Endothelial cell (in vitro differentiated cells): ENCODE measurements at places on chromosomes 2 and 18.

DNA sequence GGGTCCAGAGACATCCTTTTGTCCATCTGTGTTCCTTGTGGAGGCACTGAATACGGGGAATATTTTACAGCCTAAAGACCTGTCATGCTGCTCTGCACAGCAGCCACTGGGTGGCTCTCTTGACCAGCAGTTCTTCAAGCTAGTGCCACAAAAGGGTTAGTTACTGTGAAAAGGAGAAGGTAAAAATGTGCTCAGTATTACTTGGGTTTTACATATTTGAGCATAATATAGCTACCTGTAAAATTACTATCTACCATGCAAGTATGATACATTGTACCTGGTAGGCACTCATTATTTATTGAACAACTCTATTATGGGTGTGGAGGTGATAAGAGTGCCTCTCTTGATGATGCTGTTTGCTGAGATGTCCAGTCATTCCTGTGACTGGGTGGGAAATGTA lies 23.6 kb downstream of the FZD5 start:
- peak; percentile 51 for DNase-seq

GRCh38 chr2:30601375-30601774 lies 154.3 kb downstream of the LCLAT1 start:
- no peak for DNase-seq

DNA sequence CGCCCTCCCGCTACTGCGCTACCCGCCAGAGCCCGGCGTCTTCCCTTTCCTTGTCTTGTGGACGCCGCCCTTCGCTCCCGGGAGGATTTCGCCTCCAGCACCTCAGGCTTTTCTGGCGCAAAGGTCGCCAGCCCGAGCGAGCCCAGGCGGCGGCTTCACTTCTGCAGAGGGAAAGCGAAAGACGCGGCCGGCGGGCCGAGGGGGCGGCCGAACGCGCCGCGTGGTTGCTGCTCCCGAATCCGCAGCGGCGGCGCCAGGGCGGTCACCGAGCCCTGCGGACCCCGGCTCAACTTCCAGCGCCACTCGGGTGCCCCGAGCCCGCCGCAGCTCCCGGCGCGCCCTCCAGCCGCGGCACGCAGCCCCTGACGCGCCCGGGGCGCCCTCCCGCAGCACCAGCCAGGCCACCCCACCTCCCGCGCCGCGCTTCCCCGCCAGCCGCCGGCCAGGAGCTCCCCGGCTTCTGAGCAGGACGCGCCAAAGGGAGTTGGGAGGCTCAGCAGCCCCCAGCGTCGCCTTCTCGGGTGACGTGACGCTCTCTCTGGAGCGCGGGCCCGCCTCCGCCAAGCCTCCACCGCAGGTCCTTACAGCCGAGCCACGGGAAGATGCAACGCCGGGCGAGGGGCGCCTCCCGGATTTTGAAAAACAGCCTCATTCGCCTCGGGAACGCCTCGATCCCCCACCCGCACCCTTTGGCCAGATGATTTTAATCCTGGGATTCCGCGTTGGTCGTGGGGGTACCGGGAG lies 84.9 kb upstream of the EPB41L3 start:
- DNase-seq: peak; percentile 38

- no peak for DNase-seq
These were observed 105.0 kb downstream of the LAMA3 start for GRCh38 chr18:23793985-23794867.

- DNase-seq: peak; percentile 83
These were observed 44.5 kb downstream of the TMEM182 start for GRCh38 chr2:102806250-102806837.
